Ovary (tissue), 10 donors: ENCODE measurements at places on chromosomes 13 and 19. TPM values are rescaled to one million over a fixed set of nuclear protein-coding genes. Genes with fewer than 3 reads are reported as not detected.

- DNase-seq: no peak
- H3K4me3 ChIP-seq: no peak overlapping the region
- no peaks in the 10 kb centered on the region for H3K36me3 ChIP-seq
- no peaks in the 10 kb centered on the region for H3K4me1 ChIP-seq
- H3K27ac ChIP-seq: no peak overlapping the region
Measured at GRCh38 chr13:50616101-50616500, 227.4 kb downstream of the DLEU7 start.

GRCh38 chr13:75797239-75797638, 161.1 kb downstream of the LMO7 start:
- H3K27ac ChIP-seq: no peak overlapping the region
- no peak overlapping the region for H3K4me3 ChIP-seq
- H3K27me3 ChIP-seq: peaks cover 2% of the 10 kb centered on the region

ZNF799 gene
- total RNA-seq: 5.1 TPM

- H3K4me3 ChIP-seq: no peak overlapping the region
- DNase-seq: no peak
- H3K36me3 ChIP-seq: no peaks in the 10 kb centered on the region
Measured at GRCh38 chr13:90622541-90622940, 724.9 kb upstream of the MIR17HG start.

HSPH1 gene
- total RNA-seq: 60.4 TPM

APC2 gene
- total RNA-seq: 0.28 TPM

CILP2 gene
- total RNA-seq: 0.48 TPM

GRCh38 chr13:39378306-39378705, 224.7 kb downstream of the LHFPL6 start:
- H3K4me3 ChIP-seq: no peak overlapping the region
- no peak for DNase-seq
- no peaks in the 10 kb centered on the region for H3K36me3 ChIP-seq
- H3K4me1 ChIP-seq: peaks cover 7% of the 10 kb centered on the region
- no peak overlapping the region for H3K27ac ChIP-seq

- no peaks in the 10 kb centered on the region for H3K4me1 ChIP-seq
- no peak for DNase-seq
- H3K27me3 ChIP-seq: no peaks in the 10 kb centered on the region
- H3K4me3 ChIP-seq: no peak overlapping the region
Measured at GRCh38 chr19:48659768-48660167, 13.0 kb downstream of the NTN5 start.

- no peaks in the 10 kb centered on the region for H3K36me3 ChIP-seq
- peaks cover 8% of the 10 kb centered on the region for H3K4me1 ChIP-seq
- no peak overlapping the region for H3K4me3 ChIP-seq
- DNase-seq: no peak
Measured at GRCh38 chr13:106530980-106531481, 4.4 kb downstream of the EFNB2 start.
